NCI-H1092 (cell line): ENCODE measurements at places on chromosomes 3 and 15.

DNA sequence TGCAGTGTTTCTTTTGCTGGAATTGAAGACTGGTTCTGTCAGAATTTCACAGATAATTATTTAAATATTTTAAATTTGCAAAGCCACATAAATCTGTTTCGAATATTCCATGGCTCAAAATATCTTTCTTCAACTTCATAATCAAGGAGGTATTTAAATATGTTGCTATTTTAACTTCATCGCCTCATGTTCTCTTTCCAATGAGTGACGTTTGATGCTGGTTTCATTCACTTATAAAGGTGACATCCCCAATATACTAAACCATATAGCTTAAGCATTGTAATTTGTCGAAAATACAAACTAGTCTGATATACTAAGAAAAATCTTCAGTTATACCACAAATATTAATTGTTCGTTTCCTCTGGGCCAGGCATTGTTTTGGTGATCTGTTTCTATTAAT is 22.5 kb downstream of the MBNL1 start:
- DNase-seq, result no peak

- no peak for DNase-seq
Measured at GRCh38 chr3:69787436-69788168, 48.3 kb downstream of the MITF start.

GRCh38 chr3:167675848-167676247 is 22.1 kb upstream of the WDR49 start:
- DNase-seq, result no peak

DNA sequence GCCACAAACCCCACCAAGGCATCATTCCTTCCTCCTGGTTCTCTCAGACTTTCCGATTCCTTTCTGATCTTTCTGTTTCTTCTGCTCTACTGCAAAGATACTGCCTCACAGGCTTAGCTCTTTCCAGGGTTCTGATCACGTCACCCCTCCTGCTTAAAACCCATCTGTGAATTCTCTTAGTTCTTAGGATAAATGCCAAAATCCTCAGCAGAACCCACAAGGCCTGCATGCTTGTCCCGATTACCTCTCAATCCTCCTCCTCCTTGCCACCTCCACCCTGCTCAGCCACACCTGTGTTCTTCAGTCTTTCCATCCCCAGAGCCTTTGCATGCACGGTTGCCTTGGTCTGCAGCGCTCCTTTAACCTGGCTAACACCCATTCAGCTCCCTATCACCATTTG is 84.0 kb downstream of the SRGAP3 start:
- no peak for DNase-seq

DNA sequence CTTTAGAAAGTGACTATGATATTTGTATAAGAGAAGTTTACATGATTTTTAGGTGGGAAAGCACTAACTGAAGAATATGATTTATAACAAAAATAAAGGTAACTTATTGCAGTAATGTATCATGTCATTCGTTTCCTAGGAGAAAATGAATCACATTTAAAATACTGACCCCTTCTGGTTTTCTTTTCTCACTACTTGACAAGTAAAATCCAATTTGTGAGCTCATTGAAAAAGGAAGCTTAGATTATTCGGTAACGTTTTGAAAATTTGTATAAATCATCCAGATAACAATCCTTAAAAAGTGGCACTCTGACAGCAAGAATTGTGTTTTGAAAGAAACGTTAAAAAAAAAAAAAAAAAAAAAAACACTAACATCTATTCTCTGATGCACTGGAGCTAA is 39.0 kb downstream of the NSUN3 start:
- no peak for DNase-seq

GRCh38 chr15:62474771-62475124 is 309.7 kb upstream of the C2CD4B start:
- no peak for DNase-seq

DNA sequence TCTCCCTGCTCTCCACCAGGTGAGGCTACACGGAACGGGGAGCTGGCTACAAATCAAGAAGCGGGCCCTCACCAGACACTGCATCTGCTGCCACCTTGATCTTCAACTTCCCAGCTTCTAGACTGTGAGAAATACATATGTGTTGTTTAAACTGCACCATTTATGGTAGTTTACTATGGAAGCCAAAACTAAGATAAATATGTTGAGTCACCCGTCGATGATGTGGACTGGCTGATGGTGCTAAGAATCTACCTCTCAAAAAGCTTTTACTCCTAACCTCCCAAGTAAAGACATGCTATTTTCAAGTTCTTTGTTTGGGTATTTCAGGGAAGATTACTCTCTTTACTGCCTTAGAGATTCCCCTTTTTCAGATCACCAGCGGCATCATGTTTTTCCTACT is 110.9 kb downstream of the VGLL3 start:
- no peak for DNase-seq

- no peak for DNase-seq
Measured at GRCh38 chr15:90871716-90872485, 3.5 kb downstream of the FURIN start.
